Activated CD4-positive, alpha-beta T cell treated with anti-CD3 and anti-CD28 coated beads, Interleukin-2, amount 50 U/mL, for 48 hours (primary cell): ENCODE measurements at places on chromosomes 5 and 9.
A peak's percentile ranks its signal among the peaks of the same experiment; 100 is the strongest.

DNA sequence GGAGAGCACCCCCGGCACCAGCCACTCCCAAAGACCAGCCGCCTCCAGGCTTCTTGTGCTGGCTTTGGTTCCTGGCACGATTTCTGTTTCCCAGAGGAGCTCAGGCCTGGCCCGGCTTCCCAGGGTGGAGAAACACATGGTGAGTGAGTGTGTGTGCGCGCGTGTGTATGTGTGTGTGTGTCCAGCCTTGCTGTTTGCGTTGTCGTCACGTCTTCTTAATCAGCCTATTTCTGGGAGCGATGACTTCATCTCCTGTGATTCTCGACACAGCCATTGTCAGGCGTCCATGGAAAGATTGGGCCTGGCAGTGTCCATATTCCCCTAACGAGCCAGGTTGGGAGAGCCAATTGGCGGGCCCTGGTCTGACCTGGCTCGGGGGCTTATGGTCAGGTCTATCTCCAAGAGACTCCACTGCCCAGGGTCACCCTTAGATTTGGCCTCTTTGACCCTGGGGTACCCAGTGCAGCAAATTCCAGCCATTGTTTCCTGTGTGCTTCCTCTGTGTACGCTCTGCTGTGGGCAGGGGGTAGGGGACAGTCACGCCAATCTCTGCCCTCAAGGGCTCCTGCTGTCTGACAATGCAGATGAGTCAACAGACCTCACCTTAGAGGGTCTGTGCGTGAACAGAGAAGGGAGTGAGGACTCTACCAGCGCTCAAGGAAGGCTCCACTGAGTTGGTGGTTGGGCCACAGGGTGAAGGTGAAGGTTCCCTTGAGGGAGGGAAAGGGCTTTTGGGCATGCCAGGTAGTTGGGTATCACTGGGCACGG lies 73.8 kb downstream of the DAB2IP start:
- DNase-seq = no peak

DNA sequence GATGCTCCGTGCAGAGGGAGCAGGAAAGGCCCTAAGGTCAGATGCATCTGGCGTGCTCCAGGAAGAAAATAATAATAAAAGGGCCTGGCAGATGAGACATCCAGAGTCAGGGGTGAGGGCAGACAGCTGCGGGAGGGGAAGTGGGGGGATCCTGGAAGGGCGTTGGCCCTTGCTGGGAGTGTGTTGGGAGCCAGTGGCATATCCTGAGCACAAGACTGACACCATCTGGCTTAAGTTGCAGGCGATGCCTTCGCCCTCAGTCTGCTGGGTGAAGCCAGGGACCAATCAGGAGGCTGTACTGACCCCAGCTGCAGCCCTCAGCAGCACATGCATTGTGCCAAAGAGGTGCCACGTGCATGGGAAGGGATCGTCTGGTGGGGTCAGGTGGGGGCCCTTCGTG lies 3.8 kb downstream of the OR2V2 start:
- no peak for DNase-seq

DNA sequence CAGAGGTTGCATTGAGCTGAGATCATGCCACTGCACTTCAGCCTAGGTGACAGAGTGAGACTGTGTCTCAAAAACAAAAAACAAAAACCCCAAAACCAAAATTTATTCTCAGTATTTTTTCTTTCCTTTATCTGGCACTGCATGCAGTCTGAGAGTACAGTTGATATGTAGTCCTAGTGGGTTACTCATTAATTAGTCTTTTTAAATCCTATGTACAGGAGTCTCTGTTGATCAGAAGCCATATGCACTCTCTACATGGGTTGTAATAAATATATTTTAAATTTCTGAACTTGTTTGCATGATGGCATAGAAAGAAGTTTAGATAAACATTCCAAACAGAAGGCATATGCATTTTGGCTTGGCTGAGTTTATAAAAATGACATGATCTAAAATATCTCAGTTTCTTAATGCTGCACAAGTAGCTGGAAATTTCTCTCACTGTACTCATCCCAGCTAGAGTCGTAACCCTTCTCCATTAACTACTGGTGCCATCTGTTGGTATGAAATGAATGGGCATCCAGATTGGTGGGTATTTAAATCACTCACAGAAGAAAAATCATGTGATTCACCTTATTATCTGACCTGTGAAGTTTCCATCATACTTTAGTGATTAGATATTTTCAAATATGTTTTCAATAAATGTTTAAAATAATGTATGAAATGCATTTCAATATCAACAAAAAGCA lies 284.8 kb downstream of the CTNND2 start:
- DNase-seq = no peak

DNA sequence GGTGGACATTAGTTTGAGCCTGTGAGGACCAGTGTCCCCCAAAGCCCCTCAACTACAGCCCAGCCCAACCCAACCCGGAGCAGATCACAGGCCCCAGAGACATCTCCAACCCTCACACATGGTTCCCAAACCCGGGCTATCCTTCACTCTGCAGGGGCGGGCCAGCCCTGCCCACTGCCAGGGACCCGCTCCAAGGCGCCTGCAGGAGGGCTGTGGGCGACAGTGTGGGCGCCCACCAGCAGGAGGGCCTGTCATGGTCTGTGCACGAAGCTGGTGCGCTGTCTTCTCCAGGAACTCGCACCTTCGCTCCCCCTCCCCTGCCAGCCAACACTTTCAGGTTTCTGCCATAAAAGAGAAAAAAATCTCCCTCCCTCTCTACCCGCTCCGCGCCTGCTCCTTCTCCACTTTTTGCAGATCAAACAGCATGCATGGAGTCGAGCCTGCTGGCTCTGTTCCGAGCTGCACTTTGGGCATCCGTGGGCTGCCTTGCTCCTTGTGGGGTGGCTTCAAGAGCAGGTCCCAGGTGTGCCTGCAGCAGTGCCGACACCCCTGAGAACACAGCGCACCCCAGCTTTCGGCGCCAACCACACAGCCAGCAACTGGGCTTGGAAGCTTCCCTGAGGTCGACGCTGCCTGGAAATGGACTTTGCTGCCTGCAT lies 133.7 kb upstream of the PPP1R26 start:
- DNase-seq = no peak

- no peak for DNase-seq
Measured at GRCh38 chr5:147635882-147636728, 126.2 kb upstream of the DPYSL3 start.

DNA sequence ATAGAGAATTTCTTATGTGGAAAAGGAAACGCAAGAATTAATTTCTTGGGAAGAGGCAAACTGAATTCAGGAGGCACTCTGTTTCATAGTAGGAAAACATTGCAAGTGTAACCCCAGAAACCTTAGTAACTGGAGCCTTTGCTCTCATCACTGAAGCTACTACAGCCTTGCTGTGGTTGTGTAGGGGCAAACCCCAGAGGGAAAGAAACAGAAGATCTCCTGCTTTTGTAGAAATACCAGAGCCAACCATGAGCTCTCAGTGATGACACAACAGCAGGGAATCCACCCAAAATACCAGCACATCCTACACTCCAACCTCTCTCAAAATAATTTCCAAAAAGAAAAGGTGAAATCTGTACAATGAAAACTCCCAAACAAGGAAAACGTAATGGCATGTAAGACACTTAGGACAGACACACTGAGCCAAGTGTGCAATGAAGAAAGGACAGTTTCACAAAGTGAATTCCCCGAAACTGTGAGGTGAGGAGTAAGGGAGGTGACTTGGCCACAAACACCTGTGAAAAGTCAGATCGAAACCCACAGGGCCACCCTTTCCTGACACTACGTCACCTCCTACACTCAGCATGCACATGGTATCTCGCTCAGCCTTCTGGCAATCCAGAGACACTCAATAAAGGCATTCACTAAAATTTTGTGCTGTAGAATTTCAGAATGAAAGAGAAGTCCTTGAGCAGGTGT lies 8.5 kb upstream of the ACSL6 start:
- DNase-seq = peak; percentile 72

DNA sequence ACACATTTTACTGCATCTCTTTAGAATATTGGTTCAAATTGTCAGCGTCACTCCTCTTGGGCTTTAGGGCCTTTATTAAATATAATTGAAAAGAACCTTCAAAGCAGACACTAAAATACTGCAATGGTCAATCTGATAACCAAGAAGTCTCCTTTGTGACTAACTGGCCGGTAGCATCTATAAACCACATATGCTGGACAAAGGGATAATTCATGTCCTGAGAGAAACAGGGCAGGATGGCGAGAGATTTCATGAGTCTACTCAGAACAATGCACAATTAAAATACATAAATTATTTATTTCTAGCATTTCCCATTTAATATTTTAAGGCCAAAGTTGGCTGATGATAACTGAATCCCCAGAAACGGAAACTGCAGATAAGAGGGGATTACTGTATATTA lies 1083.4 kb upstream of the CDH18 start:
- DNase-seq = no peak

GRCh38 chr9:12884736-12885395 lies 110.0 kb downstream of the LURAP1L start:
- no peak for DNase-seq
